Left lung (tissue), 14 donors: ENCODE measurements at places on chromosomes 12 and 14. TPM values are rescaled to one million over a fixed set of nuclear protein-coding genes. Genes with fewer than 3 reads are reported as not detected.

GRCh38 chr12:94099632-94100031, 48.7 kb upstream of the PLXNC1 start:
- no peak for DNase-seq

GRCh38 chr14:104298458-104298857, 160.1 kb downstream of the KIF26A start:
- DNase-seq = peak; percentile 53

Gene ZC3H10
- 4.9 TPM for polyA plus RNA-seq

- DNase-seq = peak; percentile 15
Observed at GRCh38 chr12:85350356-85350755, 70.3 kb downstream of the ALX1 start.

Gene TAS2R8
- polyA plus RNA-seq = not detected

DNA sequence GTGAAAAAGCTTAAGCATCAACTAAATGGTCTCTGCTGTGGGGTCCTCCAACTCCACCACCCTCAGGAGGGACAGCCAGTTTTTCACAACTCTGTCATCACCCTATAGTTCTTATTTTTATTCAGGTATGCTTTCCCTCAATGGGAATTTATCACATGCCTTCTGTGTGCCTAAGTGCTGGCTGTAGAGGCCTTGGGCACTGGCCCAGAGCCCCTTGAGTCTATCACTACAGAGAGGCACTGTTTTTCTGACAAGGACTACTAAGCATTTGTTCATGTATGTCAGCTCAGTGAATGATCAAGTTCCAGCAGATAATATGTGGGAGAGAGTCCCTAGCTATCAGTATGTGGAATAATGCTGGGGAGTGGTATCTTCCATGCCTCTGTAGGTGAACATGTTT, 463.9 kb downstream of the NPAS3 start:
- no peak for DNase-seq

Gene CCDC38
- polyA plus RNA-seq = 1.1 TPM

Gene DAO
- polyA plus RNA-seq = not detected

Gene BICDL1
- polyA plus RNA-seq = 1.8 TPM

DNA sequence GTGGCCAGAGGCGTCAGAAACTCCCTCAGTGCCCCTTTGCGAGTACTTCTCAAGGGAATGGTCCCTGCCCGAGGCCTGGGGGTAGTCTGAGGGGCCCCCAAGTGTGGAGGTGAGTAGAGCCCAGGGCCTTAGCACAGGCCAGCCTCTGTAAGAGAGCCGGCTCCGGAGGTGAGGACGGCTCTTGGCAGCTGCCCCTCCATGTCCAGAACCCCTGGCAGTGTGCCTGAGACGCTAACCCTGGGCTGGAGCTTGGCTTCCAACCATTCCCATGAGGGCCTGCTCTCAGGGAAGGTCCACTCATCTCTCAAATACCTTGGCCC, 61.7 kb downstream of the PRMT8 start:
- DNase-seq = no peak

GRCh38 chr14:100762901-100763300, 36.2 kb downstream of the DLK1 start:
- no peak for DNase-seq

Gene SLCO1B1
- polyA plus RNA-seq = not detected

DNA sequence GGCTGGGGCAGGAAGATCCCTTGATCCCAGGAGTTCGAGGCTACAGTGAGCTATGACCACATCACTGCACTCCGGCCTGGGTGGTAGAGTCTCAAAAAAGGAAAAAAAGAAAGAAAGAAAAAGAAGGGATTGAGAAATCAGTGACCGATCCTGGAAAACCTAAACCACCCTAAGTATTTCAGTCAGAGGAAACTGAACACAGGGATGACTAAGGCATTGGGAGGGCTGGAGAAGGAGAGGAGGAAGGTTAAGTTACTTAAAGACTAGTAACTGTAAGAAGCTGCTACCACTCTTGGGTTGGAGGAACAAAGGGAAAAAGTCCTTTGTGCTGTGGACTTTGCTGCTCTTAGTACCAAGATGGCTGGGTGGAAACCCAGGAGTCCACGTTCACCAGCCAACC, 10.6 kb downstream of the HHIPL1 start:
- DNase-seq = no peak
